ENCODE measurements at places on chromosomes 11 and 22. TPM values are rescaled to one million over a fixed set of nuclear protein-coding genes. Genes with fewer than 3 reads are reported as not detected.

CEP164 gene
- total RNA-seq: 43.3 TPM

GRCh38 chr22:27262361-27262760 is 539.2 kb downstream of the MN1 start:
- no peak for DNase-seq

GRCh38 chr11:115739878-115740277 is 235.7 kb upstream of the CADM1 start:
- DNase-seq: no peak

GRCh38 chr11:33643167-33643824 is 57.3 kb downstream of the C11orf91 start:
- no peak for DNase-seq

DNA sequence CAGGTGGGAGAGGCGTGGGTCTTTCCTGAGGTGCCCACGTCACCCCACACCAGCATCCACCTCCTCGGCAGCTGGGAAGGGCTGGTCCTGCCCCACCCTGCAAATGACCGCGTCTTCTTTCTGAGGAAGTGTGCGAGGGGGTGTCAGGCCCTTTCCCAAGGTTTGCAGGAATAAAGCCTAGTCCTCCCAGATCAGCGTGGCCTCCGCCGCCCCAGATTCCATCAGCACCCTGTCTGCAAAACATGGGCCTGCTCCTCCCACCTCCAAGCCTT is 14.4 kb upstream of the SLC39A13 start:
- DNase-seq: no peak

DNA sequence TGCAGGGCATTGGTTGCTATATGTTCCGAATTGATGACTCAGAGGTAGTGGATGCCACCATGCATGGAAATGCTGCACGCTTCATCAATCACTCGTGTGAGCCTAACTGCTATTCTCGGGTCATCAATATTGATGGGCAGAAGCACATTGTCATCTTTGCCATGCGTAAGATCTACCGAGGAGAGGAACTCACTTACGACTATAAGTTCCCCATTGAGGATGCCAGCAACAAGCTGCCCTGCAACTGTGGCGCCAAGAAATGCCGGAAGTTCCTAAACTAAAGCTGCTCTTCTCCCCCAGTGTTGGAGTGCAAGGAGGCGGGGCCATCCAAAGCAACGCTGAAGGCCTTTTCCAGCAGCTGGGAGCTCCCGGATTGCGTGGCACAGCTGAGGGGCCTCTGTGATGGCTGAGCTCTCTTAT is 5.4 kb upstream of the TTC36 start:
- DNase-seq: no peak

DNA sequence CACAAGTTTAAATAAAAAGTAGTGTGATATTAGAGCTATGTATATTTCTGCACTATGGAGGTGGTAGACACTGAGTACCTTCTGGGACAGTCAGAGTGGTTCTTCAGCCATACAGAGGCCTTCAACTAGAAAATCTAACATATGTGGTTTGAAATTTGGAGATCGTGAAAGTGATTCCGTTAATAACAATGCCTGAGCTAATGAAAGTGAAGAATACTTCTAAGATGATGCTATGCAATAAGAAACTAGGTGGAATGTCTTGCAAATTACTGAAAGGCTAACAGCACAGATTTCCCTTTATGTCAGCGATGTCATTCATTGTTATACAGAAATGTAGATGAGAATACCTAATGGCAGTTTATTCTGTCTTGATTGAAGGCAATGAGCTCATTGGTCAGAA is 1984.7 kb upstream of the RAG2 start:
- no peak for DNase-seq
